ENCODE measurements at places on chromosomes 7 and 10.

DNA sequence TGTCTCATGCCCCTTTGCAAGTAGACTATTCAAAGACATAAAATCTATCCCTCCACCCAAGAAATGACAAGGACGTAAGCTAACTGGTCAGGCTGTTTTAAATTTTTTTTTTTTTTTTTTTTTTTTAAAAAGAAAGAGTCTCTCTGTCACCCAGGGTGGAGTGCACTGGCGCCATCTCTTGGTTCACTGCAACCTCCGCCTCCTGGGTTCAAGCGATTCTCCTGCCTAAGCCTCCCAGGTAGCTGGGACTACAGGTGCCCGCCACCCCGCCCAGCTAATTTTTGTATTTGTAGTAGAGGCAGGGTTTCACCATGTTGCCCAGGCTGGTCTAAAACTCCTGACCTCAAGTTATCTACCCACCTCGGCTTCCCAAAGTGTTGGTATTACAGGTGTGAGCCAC is 11.2 kb downstream of the TRA2A start:
- no peak for DNase-seq

GRCh38 chr7:90621125-90621746 is 25.1 kb downstream of the CDK14 start:
- no peak for DNase-seq

- DNase-seq = no peak
Measured at GRCh38 chr10:97889461-97890265, 40.0 kb downstream of the GOLGA7B start.

DNA sequence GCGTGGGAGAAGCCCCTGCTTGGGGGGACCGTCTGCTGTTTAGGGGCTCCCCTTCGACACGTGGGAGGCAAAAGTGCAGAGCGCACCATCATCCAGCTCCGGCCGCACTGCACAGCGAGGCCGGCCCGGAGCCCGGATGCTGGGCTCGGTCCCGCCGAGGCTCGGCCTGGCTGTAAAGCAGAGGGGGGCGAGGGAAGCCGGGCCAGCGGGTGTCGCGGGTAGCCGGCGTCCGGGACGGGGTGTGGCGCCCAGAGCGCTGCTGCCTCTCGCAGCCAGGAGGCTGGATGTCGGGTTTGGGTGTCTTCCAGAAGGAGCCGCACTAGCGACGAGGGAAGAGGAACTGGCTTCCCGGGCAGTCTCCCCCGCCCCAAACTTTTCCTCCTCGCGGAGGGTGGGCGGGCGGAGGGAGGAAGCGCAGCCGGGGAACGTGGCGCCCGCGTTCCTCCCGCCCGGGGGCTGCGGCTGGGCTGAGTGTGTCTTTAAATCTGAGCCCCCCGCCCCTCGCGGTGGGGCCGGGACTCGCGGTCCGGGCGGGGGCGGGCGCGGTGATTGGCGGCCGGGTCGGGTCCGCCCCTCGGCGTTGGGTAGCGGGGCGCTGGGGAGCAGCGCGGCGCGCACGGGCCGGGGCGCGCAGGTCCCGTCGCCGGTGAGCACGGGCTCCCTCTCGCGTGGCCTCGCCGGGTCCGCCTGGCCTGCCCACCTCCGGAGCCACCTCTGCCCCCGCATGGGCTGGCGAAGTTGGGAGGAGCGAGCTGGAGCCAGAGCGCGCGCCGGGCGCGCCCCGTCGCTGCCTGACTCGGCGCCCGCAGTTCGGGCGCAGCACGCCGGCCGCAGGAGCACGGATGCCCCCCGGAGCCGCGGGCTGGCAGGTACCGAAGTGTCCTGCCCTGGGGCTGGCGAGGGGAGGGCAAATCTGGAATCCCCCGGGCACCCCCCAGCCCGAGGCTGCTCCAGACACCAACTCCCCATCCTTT is at the start of gene PALD1:
TSS of gene PALD1 (plus strand) at position 577 of the 974 bp plus-strand sequence. CDS start 47,185 bp downstream, outside the sequence.
- no peak for DNase-seq

- no peak for DNase-seq
Measured at GRCh38 chr10:22646388-22646853, 68.0 kb downstream of the PIP4K2A start.

DNA sequence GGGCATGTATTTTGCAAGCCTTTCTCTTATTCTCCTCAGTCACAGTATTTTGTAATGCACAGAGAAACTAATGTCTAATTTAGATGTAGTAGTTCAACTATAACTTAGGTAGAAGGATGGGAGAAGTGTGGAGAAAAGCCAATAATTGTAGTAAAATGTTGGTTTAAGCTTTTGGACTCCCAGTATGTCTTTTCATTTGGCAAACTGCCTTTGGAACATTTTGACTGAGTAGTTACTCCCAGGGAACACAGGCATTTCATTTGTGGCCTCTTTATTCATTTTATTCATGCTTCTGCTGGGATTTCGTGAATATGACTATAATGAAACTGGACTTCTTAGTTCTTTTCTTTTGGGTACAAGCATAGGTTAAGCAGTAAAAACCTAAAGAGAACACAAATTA is 79.0 kb downstream of the EXOC4 start:
- no peak for DNase-seq

GRCh38 chr10:83333566-83333965 is 805.7 kb upstream of the GHITM start:
- DNase-seq = no peak

DNA sequence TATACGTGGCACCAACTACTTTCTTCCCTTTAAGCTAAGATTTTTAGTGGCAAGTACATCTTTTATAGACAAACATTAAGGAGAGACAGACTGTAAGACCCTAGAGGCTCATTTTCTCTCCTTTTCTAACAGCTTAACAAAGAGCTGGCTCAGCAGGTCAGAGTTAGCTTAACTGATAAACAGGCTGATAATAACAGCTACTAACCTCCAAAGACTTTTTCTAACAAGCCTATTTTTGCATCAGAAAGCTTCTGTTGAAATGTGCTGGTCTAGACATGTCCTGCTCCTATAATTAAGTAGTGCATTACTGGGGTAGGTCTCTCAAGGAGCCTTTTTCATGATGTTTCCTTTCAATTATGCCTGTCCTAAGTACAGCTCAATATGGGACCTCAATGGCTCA is 238.2 kb upstream of the FAM3C start:
- no peak for DNase-seq

DNA sequence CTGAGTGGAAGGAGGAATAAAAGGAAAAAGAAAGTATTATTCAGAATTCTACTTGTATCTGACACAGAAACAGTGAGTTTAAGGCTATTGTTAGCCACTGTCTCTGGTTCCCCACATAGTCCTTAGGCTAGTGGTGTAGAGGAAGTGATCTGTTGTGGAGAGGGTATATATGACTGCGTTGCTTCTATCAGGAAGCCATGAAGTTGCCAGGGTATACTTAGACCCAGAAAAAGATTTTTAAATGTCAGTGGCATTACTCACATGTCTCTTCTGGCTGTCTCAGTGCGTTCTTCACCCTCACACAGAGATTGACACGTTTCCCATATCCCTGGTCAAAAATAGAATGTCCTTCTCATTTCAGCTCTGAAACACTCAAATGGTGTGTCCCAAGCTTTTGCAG is 72.7 kb downstream of the SEM1 start:
- DNase-seq = no peak

DNA sequence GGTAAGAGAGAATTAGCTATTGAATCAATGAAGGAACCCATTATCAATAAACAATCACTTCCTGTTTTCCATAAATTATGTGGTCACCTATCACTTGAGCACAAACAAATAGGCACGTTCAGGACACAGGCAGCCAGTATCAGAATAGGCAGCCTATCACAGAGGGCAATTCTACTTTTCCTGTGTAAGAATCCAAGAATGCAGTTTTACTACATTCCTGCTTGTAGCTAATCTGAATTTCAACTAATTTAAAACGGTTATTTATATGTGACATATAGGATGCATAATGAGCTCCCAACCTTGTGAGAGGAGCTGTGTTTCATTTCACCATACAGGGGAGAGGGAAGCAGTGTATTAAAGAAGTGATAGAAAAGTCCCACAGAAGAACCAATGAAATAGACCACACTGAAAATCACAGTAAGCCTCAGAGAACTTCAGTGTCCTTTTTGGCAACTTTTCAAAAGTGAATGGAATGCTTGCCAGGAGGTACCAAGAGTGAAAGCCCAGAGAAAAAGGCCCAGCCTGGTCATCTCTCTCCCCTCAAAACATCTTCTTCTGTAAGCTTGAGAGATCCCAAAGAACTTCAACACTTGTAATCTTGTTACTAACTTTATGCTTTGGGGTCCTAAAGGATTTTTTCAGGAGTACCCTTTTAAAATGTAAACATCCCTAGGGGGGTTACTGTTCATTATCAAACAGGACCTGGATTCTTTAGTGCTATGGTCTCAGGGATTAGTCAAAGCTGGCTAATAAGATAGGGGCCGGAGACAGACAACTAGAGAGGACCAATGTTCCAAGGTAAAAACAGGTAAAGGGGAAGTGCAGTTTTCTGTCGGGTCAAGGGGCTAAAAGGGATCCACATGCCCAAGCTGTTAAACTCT is 1.3 kb downstream of the IMMP2L start:
- DNase-seq = no peak

DNA sequence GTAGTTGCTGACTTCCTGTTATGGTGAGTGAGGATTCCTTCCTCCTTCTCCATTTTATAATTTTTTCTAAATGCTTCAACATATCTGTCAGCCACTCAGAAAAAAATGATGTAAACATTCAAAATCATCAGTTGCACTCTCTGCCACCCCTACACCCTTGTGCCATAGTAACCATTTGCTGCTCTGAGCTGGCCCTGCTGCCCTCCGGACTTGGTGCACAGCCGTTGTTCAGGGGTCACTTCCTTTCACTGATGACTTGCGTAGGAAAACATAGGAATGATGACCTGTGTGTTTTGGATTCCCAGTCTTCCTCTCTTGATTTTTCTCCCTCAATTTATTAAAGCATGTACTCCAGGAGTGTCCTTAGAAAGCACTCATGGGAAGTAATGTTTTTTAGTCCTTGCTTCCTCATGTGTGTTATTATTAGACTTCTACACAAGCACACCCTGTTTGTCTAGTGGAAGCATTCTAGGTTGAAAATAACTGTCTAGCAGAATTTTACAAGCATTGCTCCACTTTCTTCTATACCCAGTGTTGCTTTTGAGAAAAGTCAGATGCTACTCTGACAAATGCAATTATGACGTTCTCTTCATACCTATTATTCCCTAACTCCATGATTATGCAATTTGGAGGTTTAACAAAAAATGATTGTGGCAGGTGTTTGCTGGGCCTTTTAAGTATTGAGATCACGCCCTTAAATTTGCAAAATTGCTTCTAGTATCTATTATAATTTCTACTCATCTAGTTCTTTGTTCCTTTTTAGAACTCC is 62.6 kb upstream of the MTPN start:
- DNase-seq = no peak

GRCh38 chr7:124152859-124153692 is 120.2 kb upstream of the TMEM229A start:
- no peak for DNase-seq

DNA sequence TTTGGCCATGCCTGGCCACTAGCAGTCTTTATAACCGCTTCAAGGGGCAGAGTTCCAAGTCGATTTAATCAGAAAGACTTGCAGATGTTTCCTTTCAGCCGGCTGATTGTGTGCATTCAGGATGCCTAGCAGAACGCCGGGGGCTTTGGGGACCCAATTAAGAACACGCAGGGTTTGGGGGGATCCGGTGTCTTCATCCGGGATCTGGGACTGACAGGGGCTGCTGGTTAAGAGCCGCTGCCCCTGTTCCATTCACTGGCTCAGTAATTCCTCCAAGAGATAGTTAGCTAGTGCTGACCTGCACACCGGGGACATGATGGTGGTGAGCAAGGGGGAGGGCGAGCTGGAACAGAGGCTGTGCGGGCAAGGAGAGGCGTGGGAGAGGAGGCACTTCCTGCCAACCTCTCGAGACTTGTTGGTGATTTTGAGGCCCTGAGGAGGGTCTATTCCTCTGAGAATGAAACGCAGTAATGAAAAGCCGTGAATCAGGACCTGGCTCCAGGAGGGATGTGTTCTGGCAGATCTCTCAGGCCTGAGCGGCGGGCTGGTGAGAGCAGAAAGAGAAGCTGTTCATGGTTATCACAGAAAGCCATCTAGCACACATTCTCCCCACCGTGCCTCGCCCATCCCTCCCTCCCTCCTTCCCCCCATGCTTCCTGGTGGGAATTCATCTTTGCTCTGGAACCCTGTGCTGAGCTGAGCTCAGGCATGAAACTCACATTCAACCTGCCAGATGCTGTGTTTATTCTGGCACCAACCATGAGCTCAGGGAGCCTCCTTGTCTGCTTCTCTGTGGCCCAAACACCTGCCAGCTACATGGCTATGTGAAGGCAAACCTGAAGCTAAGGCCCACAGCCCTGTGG is 152.0 kb downstream of the CCDC3 start:
- DNase-seq = no peak

GRCh38 chr10:132665946-132666704 is 119.8 kb downstream of the NKX6-2 start:
- DNase-seq = no peak

DNA sequence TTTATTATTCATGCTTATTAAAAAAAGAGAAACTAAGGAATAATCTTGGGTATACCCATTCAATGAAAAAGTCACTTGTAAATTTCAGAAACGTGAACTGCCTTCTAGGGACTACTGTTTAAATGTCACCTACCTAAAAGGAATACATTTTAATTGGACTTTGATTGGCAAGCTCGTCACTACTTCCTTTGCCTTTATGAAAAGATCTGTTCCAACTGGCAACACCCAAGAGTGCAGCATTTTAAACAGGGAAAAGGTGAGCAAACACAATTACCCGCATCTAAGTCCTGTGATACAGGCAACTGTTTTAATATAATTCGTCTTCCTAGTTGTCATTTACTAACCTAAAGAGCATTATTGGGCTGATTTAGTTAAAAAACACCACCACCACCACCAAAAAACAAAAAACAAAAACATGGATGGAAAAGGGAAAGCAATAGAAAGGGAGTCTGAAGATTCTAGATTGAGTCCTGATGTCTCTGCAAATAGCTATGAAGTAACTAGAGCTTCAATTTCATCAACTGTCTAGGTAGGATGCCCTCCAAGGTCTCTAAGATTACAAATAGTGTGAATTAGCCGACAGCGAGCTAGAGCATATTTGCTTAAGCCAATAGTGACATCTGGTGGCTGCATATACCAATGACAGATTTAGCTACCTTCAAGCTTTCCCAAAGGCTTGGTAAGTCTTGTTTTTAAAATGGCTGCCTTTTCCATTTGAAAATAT is 33.8 kb upstream of the ICA1 start:
- DNase-seq = no peak

- DNase-seq = no peak
Measured at GRCh38 chr10:28991333-28992270, 297.3 kb upstream of the LYZL1 start.

- DNase-seq = no peak
Measured at GRCh38 chr7:5352440-5353010, 69.8 kb downstream of the SLC29A4 start.

GRCh38 chr7:75639071-75639885 is 99.5 kb downstream of the HIP1 start:
- no peak for DNase-seq

GRCh38 chr7:96238976-96239766 is 82.7 kb downstream of the SLC25A13 start:
- DNase-seq = no peak

- DNase-seq = no peak
Measured at GRCh38 chr10:69362471-69362954, 54.2 kb downstream of the TACR2 start.

- no peak for DNase-seq
Measured at GRCh38 chr7:158442260-158442659, 145.4 kb downstream of the PTPRN2 start.
